ENCODE measurements at places on chromosomes 3 and 15.
A peak's percentile ranks its signal among the peaks of the same experiment; 100 is the strongest.

DNA sequence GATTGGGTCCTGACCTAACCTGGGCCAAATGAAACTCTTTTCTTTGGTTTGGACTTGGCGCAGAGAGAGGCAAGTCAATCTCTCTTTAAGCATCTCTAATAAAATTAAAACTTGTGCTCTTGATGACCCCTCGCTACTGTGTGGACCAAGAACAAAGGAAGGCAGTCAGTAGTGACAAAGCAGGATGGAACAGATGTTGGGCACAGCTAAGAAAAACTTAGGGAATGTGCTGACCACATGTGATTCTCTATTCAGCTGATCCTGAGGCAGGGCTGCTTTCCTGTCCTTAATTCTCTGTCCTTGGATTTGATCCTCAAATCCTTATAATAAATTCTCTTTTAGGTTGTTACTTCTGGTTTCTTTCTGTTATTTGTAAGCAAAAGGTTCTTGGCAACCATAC, 259.9 kb downstream of the ZIC1 start:
- DNase-seq = no peak

- DNase-seq = no peak
Observed at GRCh38 chr3:36380221-36381031, at the start of gene STAC. Gene STAC, plus strand, starts transcription at chr3:36380504. Its CDS starts 140 bp downstream, at chr3:36380644.

GRCh38 chr3:13654330-13655060, 105.6 kb downstream of the FBLN2 start:
- DNase-seq = no peak

DNA sequence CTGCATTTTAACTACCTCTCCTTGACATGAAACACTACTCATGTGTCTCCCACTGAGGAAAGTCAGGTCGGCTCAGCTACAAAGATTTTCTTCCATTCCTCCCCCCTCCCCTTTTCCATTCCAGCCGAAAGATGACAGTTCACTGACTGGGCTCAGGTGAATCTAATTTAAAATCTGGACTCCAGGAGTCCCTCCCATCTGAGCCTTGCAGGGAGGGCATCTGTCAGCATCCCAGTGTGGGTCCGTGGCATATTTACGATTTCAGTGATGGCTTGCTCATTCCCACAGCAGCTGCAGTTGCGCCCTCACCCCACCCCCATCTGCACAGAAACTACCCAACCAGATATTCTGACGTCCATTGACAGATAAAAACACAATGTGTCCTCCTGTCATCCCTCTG, 153.7 kb upstream of the ARRDC4 start:
- no peak for DNase-seq

DNA sequence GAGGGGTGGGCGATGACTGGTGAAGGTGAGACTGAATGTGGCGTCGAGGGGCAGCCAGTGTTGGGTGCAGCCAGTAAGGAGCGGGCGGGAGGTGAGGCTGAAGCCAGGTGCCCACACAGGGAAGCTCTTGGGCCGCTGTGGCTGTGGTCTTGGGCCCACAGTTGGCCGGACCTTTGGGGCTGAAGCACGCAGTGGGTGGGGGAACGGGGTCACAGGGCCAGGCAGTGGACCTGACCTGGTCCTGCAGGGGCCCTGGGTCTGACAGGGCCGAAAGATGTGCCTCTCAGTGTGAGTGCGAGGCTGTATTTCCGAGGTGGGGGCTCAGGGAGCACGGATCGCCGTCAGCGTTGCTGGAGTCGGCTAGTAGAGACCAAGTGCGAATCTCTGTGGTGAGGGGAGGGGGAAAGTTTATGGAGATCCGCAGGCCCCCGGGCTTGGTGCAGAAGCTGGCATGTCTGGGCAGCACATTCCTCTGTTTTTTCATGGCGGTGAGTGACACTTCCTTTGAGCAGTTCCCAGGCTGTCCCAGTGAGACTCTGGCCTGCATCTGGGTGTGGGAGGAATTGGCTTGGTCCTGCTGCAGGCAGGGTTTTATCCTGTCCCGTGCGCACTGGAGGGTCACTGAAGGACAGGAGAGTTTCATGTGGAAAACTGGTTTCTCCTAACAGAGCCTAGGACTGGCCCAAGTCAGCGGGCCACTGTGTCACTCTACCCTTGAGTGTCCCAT, 100.8 kb downstream of the TMEM266 start:
- DNase-seq = no peak

DNA sequence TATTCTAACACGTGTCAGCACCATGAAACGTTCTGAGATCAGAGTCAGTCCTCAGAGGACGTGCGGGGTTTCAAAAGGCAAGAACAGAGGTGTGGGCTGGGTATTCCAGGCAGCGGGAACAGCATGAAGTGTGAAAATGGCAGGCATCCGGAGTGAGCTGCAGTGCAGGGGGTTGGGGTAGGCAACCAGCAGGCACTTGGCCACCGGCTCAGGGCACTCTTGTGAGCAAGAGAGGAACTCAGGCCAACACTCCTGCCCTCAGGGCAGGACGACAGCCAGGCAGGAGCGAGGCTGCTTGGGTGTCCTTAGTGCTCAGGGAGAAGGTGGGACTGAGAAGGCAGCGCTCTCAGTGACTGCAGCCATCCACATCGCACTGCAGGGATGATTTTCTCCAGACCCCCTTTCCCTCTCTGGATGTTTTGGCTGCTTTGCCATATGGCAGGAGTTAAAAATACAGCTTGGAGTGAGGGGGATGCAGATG, 151.1 kb downstream of the NUP210 start:
- no peak for DNase-seq

- DNase-seq = no peak
Observed at GRCh38 chr15:30870681-30871080, 33.0 kb upstream of the FAN1 start.

- DNase-seq = no peak
Observed at GRCh38 chr3:12560505-12561190, 3.8 kb downstream of the MKRN2 start.

DNA sequence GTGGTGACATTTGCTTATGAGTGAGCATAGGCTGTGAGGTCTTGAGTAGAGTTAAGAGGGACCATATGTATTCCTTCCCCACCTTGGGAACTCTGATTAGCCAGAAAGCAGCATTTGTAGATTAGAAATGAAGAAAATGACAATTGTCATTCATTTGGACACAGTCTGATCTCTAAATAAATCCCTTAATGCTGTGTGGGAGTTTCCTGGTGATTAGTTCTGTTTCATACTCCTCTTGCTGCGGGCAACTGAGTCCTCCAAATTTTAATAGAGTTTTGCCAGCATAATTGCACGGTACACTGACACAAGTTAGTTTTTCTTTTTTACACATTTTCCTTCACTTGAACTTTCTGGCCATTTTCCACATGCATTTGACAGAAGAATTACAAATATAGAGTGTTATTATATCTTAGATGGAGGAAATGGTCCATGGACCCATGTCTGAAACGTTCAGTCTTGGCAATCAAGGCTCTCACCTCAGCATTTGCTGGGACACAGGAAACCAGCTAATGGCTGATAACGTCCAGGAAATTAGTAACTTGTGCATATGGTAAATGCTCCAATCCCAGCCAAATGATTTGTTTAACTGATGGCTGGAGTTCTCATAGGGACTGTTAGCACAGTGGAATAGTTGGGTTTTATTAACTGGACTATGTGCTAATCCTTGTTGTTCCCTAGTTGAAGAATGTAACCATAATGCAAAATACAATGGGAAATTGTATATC, 321.2 kb downstream of the RBMS3 start:
- DNase-seq = no peak

DNA sequence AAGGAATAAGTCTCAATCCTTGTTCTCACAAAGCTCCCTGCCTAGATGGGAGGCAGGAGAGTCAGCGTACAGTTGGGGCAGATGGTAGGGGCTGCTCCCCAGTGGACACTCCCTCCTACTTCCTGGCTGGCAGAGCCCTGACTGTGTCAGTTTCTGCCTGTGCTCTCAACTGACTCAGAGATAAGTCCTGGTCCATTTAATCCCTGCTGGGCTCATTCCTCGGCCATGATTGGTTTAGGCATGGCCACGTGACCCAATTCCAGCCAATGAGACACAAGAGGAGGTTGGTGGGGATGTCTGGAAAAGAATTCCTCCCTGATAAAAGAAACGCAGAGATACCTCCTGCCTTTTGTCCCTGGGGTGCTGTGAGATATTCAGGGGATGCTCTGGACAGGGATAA, 118.1 kb upstream of the SLC6A11 start:
- no peak for DNase-seq

DNA sequence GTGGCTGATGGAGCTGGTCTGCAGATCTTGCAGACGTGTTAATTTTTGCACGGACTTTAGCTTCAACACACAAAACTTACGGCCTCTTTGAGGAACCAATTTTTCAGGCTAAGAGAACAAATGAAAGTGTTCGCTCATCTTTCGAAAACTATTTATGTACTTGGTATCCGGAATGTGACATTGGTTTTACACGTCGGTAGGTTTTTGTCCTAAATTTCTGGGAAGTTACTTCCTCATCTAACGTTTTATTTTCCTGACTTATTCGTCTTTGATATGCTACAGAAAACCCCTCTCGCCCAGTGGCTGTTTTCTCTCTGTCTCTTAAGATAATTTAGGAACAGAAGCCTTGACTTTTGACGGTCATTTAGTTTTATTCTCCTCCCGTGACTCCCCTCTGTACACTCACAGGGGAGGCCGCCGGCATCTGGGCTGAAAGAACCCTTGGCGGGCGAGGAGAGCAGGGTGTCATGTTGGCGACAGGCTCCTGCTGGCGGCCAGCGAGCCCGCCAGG, 834 bp upstream of the GREM1 start:
- DNase-seq = no peak

GRCh38 chr15:61243983-61244593, 15.0 kb upstream of the RORA start:
- DNase-seq = no peak

DNA sequence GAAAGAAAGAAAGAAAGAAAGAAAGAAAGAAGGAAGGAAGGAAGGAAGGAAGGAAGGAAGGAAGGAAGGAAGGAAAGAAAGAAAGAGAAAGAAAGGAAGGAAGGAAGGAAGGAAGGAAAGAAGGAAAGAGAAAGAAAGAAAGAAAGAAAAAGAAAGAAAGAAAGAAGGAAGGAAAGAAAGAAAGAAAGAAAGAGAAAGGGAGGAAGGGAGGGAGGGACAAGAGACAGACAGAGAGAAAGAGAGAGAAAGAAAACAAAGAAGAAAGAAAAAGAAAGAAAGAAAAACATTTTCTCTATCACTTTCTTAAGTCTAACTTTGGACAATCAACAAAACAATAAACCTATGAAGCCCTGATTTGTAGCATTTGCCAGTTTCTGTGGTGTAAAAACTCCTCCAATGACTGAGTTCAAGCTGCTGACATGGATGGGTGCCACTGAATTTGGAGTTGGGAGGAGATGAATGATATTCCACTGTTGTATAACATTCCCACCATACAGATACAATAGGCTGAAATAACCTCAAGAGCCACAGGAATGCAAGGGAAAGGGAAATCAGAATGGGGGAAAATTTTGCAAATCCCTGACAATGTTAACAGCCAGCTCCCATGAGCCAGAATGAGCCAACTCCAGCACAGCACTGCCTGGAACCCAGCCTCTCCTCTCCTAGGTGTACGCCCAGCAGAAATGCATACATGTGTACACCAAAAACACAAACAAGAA, 15.0 kb upstream of the RTP3 start:
- DNase-seq = no peak

DNA sequence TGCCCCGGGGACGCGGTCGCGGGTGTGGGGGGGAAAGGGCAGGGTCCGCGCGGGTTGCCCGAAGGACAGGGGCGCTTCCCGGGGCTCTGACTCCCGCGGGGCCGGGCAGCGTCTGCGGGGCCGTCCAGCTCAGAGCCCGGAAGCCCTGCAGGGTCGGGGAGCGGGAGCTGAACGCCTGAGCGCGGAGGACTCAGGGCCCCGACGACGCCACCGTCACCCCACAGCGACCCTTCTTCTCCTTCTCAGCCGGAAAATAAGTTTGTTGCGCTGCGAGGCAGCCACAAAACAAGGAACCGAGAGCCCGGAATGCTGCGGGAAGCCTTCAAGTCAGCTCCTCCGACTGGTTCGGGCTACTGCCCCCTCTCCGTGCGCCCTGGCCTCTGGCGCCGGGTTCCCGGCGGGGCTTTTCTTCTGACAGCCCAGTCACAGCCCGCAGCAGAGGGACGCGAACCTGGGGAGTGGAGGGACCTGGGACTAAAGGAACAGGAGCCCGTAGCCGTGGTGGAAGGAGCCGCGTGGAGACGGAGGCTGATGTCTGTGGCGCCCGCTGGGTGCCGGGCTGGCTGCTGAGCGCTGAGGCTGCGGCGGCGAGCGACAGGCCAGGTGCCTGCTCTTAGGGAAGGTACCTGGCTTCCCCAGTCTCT, 484 bp downstream of the CNTN4 start:
- DNase-seq = peak; percentile 19

DNA sequence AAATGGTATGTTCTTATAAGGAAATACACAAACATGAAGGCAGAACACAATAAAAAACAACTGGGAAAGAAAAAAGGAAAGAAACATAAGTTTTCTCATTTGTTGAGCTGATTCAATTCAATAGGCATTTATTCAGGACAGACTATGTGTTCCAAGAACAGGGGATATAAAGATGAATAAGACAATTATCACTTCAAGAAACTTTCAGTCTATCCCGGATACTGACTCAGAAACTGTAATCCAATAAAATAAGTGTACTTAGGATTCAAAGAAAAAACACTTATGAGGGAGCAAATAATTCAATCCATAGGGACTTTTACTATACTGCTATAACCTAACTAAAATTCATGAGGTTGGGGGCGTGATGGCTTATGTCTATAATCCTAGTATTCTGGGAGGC, 3.5 kb upstream of the POPDC2 start:
- no peak for DNase-seq

DNA sequence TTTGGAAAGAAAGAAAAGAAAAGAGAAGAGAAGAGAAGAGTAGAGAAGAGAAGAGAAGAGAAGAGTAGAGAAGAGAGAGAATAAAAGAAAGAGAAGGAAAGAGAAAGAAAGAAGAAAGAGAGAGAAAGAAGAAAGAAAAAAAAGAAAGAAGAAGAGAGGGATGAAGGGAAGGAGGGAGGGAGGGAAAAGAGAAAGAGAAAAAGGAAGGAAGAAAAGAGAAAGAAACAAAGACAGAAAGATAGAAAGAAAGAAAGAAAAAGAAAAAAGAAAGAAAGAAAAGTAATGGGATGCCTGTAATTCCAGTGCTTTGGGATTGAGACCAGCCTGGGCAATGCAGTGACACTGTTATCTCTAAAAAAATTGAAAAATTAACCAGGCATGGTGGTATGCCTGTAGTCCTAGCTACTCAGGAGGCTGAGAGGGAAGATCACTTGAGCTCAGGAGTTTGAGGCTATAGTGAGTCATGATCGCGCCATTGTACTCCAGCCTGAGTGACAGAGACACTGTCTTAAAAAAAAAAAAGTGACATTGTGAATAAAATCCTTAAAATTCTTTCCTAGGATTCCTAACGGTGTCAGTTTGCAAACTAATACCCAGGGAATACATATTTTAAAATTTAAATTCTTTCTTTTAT, 1.7 kb downstream of the RASL12 start:
- DNase-seq = no peak

Measured in uterus (tissue), 4 donors.